ENCODE measurements at places on chromosomes 13 and 19.
A peak's percentile ranks its signal among the peaks of the same experiment; 100 is the strongest.

- DNase-seq = no peak
Measured at GRCh38 chr13:98318263-98318878, 141.3 kb upstream of the RNF113B start.

- peak; percentile 2 for DNase-seq
Measured at GRCh38 chr13:38348861-38349389, 726 bp upstream of the UFM1 start.

GRCh38 chr19:9721861-9722260 is 46.7 kb downstream of the ZNF846 start:
- no peak for DNase-seq

DNA sequence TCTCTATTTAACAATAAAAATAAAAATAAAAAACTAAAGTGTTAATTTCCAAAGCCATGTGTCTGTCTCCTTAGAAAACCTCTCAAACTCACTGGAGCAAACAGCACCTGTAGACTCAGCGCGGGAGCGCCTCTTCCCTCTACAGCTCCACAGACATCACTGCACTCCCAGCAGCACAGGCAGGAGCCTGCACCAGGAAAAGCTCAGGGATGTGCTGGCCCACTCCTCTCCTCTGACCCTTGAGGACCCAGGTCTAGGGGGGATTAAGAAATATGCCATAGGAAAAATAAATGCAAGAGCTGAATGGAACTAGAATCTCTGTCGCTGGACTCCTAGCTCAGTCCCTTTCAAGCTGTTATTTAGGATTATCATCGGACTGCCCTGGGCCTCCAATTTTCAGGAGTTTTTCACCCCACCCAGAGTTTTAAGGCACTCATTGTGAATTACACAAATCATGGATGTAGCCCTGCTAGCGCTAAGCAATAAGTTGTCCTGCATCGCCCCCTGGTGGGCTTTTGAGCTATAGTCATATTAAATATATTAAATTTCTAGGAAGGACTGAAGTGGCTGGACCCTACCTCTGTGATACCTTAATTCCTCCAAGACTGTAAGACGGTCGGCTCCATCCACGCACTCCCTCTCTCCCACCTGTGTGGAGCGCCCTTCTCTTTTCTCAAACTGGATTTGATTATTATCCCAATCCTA is 333.9 kb downstream of the UQCRFS1 start:
- DNase-seq = peak; percentile 22

GRCh38 chr13:50527188-50527587 is 316.3 kb downstream of the DLEU7 start:
- no peak for DNase-seq

DNA sequence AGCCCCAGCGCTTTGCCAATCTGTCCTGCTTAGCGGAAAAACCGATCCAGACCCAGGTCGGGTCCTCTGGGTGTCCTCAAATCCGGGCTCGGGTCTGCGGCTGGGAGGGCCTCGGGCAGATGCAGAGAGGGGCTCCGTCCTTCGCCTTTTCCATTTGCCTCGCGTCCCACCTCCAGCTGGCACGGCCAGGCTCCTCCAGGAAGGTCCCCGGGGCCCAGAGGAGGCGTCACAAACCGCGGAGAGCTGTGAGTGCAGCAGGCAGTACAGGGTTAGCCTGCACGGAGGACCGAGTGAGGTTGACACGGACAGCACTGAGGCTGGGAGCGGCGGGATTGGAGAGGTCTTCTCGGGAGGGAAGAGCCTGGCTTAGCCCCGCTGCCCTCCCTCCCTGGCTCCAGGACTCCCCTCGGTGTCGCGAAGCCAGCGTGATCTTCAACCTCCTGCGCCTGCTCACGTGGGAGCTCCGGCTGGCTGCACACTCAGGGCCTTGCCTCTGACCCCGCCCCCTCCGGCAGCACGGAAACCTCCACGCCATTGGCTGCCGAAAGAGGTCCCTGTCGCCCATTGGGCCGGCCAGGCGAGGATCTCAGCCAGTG is 2.8 kb upstream of the IFNL2 start:
- DNase-seq = no peak

- peak; percentile 69 for DNase-seq
Measured at GRCh38 chr13:99656844-99657381, 155.6 kb downstream of the TM9SF2 start.

DNA sequence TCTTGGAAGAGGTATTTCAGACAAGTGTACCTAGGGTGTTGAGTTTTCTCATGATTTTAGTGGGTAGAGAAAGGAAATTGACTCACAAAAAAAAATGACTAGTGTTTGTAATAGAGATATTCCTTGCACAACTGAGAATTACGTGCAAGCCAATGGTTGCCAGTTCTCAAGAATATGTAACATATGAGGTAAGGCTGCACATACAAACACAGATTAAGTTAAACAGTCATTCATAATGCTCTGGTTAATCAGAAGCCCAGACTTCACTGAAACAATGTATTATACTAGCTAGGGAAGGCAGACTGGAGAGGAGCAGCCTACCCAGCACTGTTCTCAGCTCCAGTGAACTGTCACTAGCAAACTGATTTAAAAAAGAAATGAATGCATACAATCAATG is 418.3 kb downstream of the DIAPH3 start:
- DNase-seq = no peak

GRCh38 chr13:82688400-82688994 is 1193.8 kb downstream of the SLITRK1 start:
- no peak for DNase-seq

- peak; percentile 56 for DNase-seq
Measured at GRCh38 chr13:98998831-98999638, 21.2 kb upstream of the DOCK9 start.

- DNase-seq = peak; percentile 28
Measured at GRCh38 chr13:113129921-113130750, 7.5 kb downstream of the F10 start.

DNA sequence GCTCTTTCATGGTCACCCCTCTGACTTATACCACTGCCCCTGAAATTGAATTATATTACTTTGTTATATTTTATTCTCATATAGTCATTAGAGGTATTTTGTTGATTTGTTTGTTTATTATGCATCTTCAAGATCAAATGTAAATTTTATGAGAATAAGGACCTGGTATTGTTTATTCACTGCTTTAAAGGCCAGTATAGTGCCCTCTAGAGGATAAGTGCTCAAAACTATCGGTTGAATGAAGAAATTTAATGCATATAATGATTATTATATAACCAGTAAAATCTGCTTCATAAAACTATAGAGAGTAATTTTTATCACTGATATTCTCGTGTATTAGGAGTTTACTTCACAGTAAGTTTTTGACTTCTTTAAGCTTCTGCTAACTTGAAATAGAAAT is 1401.9 kb downstream of the SLITRK1 start:
- DNase-seq = no peak

GRCh38 chr13:92836171-92836570 is 390.4 kb upstream of the GPC6 start:
- no peak for DNase-seq

DNA sequence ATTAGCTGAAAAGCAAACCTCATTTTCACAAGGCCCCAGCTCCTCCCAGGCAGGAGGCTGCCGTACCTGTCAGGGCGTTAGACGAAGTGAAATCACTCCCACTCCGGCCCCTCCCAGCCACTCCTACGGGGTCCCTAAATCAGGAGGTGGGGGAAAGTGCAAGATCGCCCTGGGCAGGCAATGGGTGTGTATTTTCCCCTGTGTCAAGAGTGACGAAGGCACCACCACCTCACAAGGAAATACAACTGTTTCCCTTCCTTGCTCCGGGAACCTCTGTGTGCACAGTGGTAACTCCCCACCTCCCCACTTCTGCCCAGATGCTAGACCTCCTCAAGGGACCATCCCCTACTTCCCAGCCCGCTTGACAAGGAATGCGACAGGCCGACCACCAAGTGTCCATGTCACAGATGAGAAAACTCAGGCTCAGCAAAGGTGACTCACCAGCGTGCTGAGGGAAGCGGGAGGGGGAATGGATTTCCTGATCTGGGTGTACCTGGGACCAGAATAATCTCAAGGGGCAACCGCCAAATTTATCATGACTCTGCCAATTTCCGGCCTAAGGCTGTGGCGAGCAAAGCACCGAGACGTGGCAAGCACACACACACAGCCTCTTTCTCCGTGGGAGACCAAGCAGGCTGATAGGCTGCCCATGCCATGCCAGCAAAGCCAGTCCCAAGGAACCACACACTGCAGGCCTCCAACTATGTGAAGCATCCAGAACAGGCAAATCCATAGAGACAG is 7.3 kb downstream of the PPP6R1 start:
- DNase-seq = peak; percentile 48

DNA sequence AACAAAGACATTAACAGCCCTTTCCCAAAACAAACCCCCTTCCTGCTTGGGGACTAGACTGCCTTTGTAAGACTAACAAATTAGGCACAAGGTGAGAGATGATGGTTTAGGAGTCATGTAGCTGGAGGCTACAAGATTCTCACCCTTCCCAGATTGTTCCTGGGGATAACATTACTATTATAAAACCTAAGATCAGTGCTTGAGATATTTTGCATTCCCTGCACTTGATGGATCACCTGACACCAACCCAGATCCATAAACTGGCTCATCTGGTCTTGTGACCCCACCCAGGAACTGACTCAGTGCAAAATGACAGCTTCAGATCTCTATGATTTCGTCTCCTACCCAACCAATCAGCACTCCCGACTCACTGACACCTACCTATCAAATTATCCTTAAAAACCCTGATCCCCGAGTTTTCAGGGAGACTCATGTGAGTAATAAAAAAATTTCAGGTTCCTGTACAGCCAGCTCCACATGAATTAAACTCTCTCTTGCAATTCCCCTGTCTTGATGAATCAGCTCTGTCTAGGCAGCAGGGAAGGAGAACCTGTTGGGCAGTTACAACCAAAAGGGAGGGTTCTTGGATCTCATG is 2.4 kb upstream of the ZNF616 start:
- no peak for DNase-seq

DNA sequence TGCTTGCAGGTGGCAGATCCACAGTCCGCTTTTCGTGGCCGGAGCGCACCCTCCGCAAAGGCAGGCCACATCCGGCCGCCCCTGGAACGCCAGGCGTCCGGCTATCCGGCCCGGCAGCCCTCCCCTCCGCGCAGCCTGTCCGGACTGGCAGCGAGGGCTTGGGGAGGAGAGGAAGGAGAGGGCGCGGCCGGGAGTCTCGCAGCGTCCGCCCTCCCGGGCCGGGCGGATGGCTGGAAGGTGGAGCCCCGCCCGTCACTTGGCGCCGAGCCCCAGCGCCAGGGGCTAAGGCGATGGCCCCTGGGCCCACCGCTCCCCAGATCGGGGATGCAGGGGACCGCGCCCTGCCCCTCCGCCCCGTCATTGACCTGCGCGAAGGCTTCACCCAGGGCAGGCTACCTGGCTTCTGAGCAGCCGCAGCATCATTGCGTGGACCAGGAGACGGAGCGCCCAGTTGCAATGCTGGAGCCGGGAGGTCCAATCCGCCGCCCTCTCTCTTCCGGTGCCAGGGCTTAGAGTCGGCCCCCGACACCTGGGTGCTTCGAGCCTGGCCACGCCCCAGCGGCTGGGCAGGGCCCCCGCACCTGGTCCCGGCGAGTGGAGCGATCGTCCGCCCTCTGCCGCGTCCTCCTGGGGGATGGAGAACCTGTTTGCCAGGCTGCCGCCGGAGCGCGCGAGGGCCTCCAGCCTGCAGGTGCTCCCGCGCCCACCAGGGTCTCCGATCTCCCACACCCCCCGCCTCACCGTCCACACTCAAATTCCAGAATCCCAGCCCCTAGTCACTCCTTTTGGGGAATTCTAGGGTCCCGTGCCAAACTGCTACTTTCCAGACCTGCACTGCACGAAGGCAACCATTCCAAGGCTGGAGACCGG is at the start of gene FUT1:
Gene FUT1 (minus strand): TSS at position 146 of the 870 bp plus-strand sequence. CDS start 1,360 bp downstream, outside the sequence.
- peak; percentile 18 for DNase-seq

- DNase-seq = no peak
Measured at GRCh38 chr19:934197-934840, 8.5 kb downstream of the ARID3A start.

GRCh38 chr13:99893567-99893966 is 78.0 kb downstream of the ZIC5 start:
- no peak for DNase-seq

DNA sequence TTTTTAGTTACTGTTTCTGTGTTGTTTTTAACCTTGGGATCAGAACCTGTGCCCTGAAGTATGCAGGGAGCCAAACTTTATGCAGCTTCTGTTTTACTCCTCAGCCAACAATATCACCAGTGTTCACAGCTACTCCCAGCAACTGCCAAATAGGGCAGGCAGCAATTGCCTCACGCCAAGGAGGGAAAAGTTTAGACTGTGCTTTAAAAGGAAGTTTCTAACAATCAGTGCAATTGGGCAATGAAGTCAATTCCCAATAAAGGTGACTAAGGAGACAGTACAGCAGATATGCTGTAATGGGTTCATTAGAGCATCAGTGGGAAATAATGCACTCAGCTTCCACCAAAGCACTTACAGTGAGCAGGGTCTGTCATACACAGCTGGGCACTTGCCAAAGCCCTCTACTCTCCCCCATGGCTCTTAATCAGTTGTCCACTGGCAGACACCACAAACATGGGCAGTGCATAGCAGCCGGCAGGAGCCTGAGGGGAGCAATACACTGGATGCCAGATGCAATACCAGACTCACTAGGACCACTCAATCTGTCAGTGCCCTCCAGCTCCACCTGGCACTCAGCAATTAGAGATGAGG is 19.3 kb downstream of the ENOX1 start:
- no peak for DNase-seq

- DNase-seq = no peak
Measured at GRCh38 chr13:95533545-95534160, 18.9 kb upstream of the CLDN10 start.

DNA sequence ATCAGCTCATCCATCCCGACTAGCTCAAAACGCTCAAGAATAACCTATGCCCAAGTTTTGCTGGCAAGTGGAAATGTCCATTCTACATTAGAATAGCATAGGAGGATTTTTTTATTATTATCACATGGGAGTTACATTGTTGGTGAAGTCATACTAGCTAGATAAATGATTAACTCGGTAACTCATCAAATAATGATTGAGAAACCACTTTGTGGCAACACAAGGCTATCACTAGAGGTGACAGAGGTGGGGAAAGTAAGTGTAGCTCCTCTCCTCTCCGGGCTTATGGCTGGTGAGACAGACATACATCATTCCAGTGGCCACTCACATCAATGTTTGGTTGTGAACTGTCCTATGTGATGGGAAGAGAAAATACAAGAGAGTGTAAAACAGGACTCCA is 161.6 kb downstream of the ZIC5 start:
- no peak for DNase-seq

DNA sequence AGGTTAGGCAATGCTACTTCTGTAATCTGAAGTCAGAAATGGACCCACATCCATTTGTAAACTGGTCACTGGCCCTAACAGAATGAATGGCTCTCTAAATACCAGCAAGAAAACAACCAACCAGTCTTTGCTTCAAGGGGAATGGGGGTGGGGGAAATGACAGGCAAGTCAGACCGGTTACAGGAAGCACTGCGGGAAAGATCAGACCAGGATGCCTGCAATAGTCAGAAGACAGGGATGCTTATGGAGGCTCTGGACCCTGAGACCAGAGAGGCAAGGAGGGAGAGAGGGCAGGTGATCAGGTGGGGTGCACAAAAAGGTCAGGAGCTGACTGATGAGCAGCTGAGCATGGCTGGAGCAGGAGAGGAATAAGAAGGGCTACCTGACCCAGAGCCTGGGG is 13.1 kb downstream of the MED26 start:
- no peak for DNase-seq

DNA sequence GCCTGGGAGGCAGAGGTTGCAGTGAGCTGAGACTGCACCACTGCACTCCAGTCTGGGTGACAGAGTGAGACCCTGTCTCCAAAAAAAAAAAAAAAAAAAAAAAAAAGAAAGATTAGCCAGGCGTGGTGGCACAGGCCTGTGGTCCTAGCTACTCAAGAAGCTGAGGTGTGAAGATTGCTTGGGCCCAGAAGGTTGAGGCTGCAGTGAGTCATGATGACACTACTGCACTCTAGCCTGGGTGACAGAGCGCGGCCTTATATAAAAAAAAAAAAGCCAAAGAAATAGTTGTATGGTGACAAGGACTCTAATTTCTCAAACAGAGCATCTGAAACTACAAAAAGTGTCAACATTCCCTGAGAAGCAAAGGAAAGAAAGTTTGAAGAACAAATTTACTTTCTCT is 3.4 kb downstream of the PBX4 start:
- peak; percentile 33 for DNase-seq

Data from CD4-positive, alpha-beta T cell treated with Interleukin-6 at 100 ng/mL for 8 hours (primary cell).